GM23248 (cell line): ENCODE measurements at places on chromosomes 11 and 22. TPM values are rescaled to one million over a fixed set of nuclear protein-coding genes. Genes with fewer than 3 reads are reported as not detected.

Gene OR5B21
- not detected in 2 replicates for total RNA-seq

Gene ROBO4
- total RNA-seq, result 0.51 and 1.3 TPM in 2 replicates

Gene FXYD6
- total RNA-seq, result not detected in 2 replicates

Gene TEX54
- not detected in 2 replicates for total RNA-seq

- no peak for DNase-seq
Measured at GRCh38 chr22:46673662-46674236, 53.6 kb downstream of the GRAMD4 start.

- DNase-seq, result peak; percentile 85
Measured at GRCh38 chr11:27254744-27255446, 108.1 kb downstream of the CCDC34 start.

DNA sequence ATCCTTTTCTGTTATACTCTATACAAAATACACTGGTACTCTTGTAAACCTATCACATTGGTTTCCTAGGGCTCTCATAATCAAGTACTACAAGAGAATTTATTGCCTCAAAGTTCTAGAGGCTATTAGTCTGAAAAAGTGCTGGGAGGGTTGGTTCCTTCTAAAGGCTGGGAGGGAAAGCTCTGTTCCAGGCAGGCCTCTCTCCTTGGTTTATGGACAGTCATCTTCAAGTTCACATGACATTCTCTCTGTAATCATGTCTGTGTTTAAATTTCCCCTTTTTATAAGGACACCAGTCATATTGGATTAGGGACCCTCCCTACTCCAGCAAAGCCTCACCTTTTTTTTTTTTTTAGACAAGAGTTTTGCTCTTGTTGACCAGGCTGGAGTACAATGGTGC is 9.1 kb downstream of the SLC36A4 start:
- DNase-seq, result no peak

GRCh38 chr11:45779602-45780001 is 25.3 kb upstream of the SLC35C1 start:
- DNase-seq, result no peak

DNA sequence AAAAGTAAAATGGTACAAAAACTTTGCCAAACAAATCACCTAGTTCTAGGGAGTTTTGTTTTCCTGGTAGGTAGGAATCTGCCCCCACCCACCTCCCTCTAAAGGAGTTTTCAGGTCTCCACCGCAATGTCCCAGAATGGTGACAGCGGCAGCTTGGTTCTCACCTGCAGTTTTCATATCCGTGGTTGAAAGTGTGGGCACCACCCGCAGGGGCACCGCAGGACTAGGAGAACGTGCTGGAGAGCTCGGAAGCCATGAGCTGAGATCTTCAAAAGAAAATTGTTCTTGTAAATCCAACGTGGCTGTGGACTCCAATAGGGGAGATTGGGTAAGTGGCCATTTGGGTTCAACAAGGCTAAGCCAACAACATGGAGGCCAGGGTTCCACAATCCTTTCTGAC is 10.8 kb downstream of the NFRKB start:
- DNase-seq, result no peak

DNA sequence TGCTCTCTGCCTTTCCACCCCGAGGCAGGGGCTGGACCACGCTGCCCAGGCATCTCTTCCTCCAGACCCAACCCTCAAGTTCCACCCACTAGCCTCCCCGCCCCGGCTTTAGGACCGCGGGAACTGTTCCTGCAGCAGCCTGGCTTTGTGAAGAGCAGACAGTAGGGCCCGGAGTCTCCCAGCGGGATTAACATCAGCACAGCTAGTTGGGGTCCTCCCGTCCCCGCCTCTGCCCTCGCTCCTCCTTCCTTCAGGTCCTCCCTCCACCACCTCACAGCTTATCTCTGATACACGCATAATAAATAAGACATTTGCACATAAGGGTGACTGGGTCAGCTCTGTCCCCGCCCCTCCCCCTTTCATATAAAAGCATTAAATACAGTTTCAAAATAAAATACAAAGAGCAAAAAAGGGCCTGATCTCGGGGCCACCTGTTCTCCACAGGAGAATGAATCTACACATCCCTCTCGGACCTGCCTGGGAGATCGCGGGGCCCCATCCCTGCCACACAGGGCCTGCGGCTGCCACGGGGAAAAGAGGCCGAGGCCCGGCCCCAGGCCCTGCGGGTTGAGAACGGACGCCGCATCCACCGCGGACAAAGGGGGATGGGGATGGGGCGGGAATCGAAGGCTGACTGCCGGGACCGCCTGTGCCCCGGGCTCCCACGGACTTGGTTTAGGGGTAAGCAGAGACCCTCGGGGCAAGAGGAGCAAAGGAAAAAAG is 6.5 kb downstream of the ZFTA start:
- DNase-seq, result no peak

GRCh38 chr11:134864968-134865305 is 452.9 kb upstream of the B3GAT1 start:
- DNase-seq, result no peak

- DNase-seq, result no peak
Measured at GRCh38 chr11:125132071-125132470, 20.6 kb upstream of the TMEM218 start.

- peak; percentile 95 for DNase-seq
Measured at GRCh38 chr22:31646186-31647019, 15.6 kb downstream of the PISD start.

- no peak for DNase-seq
Measured at GRCh38 chr11:60910711-60911380, 3.1 kb upstream of the TMEM109 start.

GRCh38 chr22:23682077-23682476 is 8.7 kb upstream of the RGL4 start:
- no peak for DNase-seq
